ENCODE measurements at places on chromosomes 5 and 9.

DNA sequence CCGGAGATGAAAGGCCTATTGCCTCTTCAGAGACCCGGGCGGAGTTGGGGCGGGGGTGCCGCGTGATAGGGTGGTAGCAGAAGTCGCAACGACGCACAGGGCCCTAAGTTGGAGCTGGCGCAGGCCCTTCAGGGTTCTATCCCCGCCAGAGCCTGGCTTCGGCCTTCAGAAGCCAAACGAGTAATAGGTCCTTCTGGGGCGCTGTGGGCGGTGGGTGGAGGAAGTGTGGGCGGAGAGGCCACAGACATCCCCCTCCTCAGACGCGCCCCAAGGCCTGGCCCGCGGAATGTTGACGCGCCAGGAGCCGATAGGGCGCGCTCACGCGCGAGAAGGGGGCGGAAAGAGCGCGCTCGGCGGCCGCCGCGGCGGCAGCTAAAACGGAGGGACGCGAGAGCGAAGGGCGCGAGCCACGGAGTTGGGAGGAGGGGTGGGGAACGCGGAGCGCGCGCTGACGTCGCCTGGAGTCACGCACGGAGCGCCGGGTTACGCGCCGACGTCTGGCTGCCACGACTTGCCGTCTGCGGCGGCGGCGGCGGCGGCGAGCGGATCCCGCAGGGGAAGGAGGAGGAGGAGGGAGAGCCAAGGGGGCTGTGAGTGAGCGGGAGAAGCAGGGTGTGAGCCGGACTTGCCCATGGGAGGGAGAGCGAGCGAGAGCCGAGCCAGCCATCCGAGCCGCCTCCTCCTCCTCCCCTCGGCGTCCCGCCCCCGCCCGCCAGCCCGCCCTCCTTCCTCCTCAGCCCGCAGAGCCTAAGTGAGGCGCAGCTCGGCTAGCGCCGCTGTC lies 6.4 kb upstream of the PURA start:
- peak; percentile 95 for DNase-seq

DNA sequence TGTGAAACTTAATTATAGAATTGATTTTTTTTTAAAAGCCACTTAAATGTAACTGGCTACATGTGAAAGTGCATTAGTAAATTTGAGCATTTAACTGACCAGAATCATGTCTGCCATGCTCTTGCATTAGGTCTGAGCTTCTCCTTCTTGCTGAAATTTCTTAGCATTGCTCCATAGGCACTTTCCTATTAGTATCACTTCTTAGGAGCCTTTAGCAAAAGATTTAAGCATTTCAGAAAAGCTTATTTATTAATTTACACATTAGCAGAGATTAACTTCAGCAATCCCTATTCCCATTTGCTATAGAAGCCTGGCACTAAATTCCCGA lies 211.0 kb downstream of the SNX18 start:
- DNase-seq, result no peak

DNA sequence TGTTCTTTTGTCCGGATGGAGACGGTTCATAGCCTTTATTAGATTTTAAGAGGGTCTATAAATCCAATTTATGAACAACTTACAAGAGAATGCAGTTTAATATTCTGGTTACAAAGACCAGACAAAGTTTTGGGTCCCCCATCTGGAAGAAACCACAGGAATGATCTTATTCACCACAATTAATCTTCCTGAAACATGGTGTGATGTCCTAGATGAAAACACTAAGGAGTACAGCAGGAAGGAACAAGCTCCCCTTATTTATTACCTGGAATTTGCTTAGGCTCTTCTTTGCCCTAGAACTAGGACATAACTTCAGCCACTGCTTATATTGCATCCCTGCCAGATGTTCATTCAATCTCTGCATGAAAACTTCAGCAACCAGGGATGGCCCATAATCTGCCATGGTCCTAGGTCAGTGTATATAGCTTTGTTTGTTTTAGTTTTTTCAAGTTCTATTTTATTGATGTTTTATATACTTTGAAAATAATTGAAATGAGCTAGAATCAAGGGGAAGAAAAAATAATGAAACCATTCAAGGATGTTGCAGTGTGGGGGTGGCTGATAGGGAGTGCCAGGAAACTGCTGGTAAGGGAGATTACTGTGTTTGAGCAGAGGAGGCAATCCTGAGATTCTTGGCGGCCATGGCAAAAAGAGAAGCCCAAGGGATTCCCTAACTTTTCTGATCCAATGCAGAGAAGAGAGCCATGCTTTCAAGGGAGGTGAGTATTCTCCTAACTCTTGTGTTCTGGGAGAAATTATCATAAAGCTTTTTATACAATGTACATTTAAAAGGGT lies 16.8 kb downstream of the TXNDC8 start:
- DNase-seq, result no peak

GRCh38 chr5:144971108-144971850 lies 800.6 kb downstream of the KCTD16 start:
- DNase-seq, result no peak

GRCh38 chr5:103598997-103599566 lies 36.5 kb upstream of the NUDT12 start:
- no peak for DNase-seq

DNA sequence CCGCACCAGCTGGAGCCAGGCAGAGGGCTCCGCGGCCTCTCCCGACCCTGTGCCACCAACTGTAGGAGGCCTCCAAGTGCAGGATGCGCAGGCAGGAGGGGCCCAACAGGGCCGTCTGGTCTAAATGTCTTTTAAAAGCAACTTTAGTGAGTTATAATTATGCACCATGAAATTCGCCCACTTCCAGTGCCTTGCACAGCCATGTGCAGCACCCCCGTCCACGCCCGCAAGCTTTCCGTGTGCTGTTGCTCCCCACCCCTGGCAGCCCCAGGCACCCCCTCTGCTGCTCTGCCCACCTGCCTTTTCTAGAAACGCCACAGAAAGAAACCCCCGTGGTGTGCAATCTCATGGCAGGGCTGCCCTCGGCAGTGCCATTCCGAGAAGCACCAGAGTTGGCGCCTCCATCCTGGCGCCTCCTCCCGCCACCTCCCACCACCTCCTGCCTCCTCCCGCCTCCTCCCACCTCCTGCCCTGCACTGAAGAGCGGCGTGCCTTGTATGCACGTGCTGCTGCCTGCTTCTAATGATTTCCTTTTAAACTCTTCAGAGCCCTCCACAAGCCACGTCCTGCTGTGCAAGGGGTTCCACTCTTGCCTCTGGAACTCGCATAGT lies 7.5 kb upstream of the SLC6A18 start:
- DNase-seq, result no peak

DNA sequence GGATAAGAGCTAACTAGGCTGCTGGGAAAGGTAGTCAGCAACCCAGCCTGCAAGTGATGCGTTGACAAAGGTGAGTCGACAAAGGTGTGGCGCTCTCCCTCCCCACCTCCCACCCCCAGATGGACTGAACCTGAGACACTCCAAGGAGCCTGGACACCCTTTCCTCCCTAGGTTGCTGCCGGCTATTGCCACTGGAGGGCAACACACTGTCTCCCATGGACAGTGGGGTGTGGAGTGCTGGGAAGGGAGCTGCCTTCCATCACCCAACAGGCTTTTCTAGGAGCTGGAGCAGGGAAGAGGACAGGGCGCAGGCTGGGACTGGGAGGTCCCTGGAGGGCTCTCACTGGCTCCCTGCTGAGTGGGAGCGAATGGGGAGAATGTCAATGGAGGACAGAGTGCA lies 75.4 kb upstream of the ARAP3 start:
- no peak for DNase-seq

GRCh38 chr5:125424402-125425141 lies 678.1 kb upstream of the ZNF608 start:
- DNase-seq, result no peak

DNA sequence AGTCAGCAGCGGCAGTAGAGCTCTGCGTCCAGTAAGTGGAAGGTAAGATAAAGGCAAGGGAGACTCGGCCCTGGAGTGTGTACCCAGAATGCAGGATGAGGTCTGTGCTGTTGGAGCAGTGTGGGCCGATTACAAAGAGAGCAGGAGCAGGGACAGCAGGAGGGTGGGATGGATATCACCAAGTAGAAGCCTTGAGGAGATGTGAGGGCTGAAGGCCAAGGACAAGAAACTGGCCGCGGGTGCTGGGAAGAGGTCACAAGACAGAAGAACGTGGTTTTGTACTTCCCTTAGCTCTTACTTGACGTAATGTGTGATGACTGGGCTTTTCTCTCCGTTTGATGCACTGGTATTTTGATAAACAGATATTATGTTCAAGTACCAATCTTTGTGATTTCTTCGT lies 43.7 kb downstream of the OR2V1 start:
- no peak for DNase-seq

DNA sequence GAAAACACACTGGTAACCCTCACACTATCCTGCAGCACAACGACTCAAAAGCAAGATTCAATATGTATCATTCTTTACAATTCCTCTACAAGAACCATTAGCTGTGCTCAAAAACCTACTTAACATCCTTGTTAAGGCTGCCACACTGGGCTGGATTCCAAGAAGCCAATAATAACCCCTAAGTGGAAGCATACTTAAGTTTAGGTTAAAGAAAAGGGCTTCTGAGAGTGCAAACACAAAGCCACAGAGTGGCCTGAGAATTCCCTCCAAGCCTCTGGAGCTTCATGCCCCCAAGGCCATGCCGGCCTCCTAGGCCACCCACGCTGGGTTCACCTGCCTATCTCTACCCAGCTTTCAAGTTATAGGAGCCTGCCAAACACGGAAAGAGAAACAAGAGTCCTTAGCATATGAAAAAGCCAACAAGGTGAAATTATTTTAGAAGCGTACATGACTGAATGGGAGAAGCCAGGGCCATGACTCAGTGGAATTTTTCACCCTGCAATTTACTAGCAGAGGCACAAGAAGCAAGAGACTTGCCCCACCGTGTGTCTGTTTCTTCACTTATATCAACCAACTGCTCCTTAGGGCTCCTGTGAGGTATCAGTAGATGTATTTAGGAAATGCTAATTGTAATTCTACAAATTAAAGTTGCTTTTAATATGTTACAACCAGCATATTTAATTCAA lies 293.0 kb downstream of the SPOCK1 start:
- no peak for DNase-seq

GRCh38 chr9:13863112-13863511 lies 450.8 kb downstream of the NFIB start:
- DNase-seq, result no peak

GRCh38 chr5:35302544-35302943 lies 72.3 kb upstream of the PRLR start:
- no peak for DNase-seq

- DNase-seq, result peak; percentile 22
These were observed 724 bp downstream of the SGTB start for GRCh38 chr5:65721050-65721719.
